ENCODE measurements at places on chromosomes 11 and 22.

DNA sequence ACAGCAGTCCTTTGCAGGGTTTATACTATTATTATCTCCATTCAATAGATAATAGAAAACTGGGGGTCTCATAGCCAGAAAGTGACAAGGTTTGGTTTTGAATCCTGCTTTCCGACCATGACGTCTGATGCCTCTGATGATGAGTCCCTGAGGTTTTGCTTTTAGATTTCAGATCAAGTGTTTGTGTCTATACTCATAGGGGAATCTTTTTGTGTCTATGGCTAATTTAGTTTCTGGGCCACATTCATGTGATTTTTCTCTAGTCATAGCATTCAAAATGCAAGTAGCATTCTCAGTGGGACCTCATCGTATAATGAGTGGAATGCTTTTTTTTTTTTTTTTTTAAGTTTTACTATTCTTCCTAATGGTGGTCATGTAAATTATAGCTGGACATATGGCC is 72.9 kb downstream of the TNRC6B start:
- DNase-seq = no peak

- peak; percentile 17 for DNase-seq
These were observed 3.0 kb upstream of the PACSIN3 start for GRCh38 chr11:47189100-47189834.

DNA sequence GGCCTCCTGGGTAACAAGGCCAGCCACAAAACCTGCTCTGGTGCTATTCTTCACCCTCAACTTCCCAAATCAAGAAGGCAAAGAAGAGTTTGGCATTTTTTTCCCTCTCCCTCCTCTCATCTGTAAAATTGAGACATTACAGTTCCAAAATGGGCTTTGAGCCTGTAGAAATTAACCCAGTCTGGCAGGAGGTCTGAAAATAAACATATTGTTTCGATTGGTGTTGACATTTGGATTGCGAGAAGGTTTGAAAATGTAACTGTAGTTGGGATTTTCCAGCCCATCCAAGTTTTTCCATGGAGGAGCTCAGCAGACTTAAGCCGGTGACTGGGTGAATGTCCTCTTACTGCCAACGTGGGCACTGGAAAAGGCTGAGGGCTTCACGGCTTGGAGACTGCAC is 35.0 kb upstream of the ALX4 start:
- no peak for DNase-seq

DNA sequence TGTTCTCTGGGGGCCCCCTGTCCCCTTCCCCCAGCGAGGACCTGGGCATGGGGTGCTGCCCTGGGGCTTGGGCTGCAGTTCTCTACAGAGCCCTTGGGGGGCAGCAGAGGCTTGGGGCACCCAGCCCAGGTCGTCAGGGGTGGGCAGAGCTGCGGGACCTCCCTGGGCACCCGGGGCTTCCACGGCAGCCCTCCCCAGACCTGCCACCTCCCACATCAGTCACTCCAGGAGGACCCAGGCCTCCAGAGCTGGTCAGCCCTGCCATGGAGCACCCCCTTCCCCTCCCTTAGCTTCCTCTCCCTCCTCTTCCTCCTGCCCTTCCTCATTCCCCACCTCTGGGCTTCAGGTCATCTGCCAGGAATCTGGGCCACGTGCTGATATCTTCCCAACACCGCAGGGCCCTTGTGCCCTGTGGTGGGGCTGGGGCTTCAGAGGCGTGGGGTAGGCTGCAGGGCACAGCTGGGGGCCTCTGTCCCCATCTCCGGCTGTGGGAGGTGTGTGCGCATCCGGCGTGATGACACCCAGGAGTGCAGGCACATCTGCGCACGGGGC is 5.8 kb downstream of the TSPAN4 start:
- DNase-seq = peak; percentile 74

- DNase-seq = no peak
These were observed 54.5 kb upstream of the MPEG1 start for GRCh38 chr11:59267196-59267595.

DNA sequence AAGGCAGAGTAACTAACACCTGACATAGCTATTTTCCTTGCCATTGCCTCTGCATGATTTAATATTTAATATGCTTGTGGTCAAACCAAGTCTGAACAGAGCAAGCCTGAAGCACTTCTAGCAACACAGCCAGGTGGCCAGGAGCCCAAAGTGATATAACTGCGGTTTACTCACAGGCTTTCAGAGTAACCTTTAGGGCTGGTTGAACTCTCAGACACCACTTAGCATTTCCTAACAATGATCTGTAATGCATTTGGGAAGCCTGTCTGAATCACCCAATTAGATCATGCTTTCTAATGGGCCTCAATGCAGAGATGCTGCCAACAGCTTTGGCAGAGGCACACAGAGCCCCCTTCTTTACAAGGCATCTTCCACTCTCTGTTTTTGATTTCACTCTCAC is 96.1 kb downstream of the FDX1 start:
- DNase-seq = peak; percentile 61

GRCh38 chr11:104155375-104155774 is 8.6 kb downstream of the PDGFD start:
- DNase-seq = peak; percentile 46

GRCh38 chr11:99706848-99707247 is 686.1 kb downstream of the CNTN5 start:
- no peak for DNase-seq

- peak; percentile 73 for DNase-seq
These were observed 128.9 kb downstream of the DBX1 start for GRCh38 chr11:20031155-20032001.

DNA sequence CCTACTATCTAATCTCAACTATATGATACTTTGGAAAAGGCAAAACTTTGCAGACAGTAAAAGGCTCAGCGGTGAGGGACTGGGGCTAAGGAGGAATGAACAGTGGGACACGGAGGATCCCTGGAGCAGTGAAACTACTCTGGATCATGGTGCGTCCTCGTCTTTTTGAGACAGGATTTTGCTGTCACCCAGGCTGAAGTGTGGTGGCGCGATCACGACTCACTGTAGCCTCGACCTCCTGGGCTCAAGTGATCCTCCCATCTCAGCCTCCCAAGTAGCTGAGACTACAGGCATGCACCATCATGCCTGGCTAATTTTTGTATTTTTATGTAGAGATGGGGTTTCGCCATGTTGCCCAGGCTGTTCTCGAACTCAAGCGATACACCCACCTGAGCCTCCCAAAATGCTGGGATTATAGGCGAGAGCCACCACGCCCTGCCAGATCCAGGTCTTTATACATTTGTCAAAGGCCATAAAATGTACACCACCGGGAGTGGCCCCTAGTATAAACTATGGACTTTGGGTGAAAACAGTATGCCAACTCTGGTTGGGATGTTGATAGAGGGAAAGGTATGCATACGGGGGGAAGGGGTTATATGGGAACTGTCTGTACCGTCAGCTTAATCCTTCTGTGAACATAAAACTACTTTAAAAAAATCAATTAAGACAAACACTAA is 28.0 kb upstream of the CYP2D6 start:
- DNase-seq = no peak

DNA sequence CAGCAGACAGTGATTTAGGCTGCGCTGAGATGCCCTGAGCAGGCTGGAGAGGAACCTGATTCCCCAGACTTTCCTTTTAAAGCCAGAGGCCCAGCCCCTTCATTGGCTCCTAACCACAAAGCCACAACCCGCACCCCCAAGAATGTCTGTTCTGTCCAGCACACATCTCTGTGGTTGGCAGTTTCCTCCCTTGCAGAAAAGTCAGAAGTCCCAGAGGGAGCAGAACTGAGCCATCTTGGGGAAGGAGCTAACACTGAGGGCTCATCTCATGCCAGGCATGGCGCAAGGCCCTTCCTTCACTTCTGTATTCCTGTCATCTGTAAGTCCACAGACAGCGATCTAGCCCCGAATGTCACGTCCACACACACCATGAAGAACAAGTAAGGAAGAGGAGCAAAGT is 97.1 kb upstream of the SYT13 start:
- peak; percentile 55 for DNase-seq

DNA sequence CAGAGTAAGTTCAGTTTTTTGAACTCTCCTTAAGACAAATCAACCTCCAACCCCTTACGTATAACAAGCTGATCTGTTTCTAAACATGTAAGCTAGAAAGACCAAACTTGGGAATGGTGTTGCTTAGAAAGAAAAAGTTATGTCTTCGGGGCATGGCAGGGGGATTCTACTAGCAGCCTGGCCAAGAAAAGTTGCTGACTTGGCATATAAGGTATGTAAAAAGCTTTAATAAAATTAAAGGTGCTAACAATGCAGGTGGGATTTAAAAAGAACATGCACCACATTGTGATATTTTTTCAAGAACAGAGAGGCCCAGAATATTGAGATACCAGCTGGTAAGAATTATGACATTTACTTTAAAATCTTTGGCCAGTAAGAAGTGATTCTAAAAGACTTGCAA is 411.4 kb upstream of the CCDC90B start:
- DNase-seq = no peak

DNA sequence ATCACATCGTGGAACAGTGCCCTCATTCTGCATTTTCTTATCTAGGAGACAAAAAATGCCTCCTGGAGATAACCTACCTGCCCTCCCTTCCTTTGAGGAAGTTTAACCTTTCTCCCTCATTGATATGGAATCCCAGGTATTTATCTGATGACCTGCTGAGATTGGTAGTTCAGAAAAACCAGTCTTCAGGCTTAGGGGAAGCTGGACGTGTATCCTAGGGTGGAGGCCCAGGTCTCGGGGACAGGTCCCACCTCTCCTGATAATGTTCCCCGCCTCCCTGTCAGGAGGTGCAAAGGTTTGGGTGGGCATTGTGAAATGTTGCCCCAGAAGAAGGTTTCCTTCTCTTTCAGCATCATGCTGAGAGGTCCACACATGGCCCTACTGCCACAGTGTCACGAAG is 186.9 kb upstream of the NAV2 start:
- DNase-seq = no peak

DNA sequence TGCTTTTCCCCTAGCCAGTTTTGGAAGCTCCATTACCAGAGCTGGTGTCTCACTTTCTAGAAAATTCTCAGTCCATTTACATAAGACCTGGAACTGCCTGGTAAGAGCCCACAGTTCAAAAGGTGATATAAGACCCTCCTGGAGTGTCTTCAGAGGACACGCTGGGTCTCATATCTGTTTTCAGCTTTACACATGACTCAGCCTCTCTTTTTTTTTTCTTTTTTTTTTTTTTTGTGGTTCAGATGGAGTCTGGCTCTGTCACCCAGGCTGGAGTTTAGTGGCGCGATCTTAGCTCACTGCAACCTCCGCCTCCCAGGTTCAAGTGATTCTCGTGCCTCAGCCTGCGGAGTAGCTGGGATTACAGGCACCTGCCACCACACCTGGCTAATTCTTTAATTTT is 30.7 kb downstream of the WEE1 start:
- DNase-seq = no peak

GRCh38 chr11:15907806-15908205 is 448.5 kb downstream of the SOX6 start:
- DNase-seq = peak; percentile 23

DNA sequence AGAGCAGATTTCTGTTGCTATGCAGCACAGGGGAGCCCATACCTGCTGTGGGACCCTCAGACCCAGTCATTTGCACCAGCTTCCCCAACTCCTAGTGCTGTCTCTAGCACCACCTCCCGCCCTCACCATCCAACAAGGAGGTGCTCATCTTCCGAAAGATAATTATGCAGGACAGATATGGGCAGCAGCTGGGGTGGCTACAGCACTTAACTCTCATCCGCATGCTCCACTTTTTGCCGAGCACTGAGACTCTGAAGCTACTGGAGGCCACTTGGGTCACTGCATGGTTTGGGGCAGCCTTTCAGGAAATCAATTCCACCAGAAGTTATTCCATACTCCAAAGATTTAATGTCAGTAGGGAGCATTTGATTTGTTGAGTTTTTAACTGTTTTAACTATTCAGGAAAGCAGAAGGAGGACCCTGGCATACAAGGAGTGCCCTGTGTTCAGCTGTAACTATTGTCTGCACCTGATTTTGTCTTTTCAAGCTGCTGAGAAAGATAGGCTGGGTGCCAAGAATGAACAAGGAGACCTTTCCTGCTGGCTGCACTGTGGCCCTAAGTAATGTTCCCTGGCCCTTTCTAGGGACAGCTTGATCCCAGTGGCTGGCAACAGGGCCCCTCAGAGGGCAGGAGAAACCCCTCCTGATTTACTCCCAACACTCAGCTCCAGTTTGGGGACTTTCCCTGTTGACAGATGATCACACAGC is 67.3 kb upstream of the CSNK2A3 start:
- peak; percentile 55 for DNase-seq

DNA sequence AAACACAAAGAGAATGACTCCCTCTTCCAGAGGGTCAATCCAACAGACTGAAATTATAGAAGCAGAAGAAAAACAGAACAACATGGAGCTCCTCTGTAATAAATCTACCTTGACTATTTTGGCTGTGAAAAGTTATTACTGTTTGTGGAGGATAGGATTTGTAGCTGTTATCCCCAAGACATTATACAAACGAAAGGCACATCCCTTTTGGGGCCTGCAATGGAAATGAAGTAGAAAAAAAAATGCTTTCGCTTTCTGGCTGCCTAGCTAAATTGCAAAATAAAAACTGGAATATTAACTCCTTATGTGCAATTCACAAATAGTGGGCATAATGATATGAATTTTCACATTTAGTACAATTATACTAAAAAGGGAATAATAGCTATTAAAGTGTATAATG is 123.8 kb upstream of the CCDC179 start:
- DNase-seq = no peak

- no peak for DNase-seq
These were observed 163.0 kb downstream of the KIRREL3 start for GRCh38 chr11:126837581-126837980.

- DNase-seq = no peak
These were observed 22.2 kb upstream of the NAP1L4 start for GRCh38 chr11:3014057-3014938.

DNA sequence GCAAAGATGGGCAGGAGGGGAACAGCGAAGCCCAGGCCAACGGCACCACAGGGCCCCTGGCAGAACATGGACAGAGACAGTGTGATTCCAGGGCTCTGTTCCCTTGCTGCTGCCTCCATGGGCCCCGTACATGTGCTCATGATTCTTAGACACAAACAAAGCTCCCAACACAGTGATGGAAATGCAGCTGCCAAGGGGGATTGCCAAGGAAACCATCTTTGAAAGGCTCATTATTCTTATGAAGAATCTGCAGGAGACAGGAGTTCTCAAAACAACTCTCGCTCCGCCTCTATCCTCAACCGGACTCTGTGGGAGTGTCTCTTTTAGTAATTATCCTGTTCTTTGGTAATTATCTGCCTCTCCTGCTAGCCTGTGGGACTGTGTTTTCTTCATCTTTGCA is 32.2 kb downstream of the SERPINH1 start:
- peak; percentile 40 for DNase-seq

DNA sequence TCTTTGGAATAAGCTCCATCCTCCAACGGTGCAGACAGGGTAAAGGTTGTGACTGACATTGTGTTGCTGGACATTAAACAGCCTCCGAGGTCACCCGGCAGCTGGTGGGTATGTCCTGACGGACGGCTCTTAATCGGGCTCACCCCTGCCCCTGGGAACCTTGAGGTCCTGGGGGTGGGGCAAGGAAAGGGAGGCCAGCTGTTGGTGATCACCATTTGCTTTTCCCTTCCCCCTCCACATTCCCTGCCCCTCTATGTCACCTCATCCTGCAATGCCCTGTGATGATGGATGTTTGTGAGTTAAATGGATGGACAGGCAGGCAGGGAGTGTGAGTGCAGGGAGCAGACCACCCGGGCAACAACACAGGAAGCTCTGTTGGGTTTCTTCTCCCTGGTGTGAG is 26.3 kb downstream of the APLNR start:
- no peak for DNase-seq

GRCh38 chr11:74090701-74091100 is 80.1 kb downstream of the C2CD3 start:
- DNase-seq = peak; percentile 28

Measured in NCI-H69 (cell line).